ENCODE measurements at places on chromosomes 1 and 21.

- DNase-seq: no peak
Observed at GRCh38 chr1:229027622-229028182, 243.2 kb upstream of the RAB4A start.

GRCh38 chr1:158972841-158973240 lies 36.9 kb upstream of the IFI16 start:
- no peak for DNase-seq

DNA sequence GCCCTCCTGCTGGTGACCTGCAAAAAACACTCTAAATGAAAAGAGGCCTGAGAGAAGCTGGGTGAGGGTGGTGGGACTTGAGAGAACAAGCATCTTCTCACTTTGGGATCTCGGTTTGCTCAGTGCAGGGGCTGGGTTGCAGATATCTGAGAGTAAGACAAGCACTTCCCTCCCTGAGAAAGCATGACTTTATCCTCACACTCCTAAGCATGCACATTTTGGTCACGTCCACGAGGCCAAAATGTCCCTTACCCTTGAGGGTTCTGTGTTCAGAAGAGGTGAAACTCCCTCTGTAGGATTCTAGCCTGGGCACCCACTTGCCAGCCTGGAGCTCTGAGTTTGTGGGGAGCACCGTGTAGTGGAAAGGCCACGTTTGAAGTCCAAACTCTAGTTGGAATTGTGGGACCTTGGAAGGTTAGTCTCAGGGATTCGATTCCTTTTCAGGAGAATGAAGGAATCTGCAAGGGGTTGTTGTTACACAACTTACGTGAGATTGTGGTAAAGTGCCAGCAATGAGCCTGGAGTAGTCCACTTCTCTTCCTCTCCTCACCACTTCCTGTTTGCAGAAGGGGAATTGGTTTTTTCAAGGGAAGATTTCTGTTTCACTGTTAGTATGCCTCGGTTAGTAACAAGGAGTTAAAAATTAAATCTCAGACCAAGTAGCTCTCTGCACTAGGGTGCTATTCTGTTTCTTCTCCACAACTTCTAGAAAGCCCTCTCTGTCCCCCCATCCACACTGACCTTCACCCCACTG lies 3.0 kb downstream of the FCAMR start:
- no peak for DNase-seq

DNA sequence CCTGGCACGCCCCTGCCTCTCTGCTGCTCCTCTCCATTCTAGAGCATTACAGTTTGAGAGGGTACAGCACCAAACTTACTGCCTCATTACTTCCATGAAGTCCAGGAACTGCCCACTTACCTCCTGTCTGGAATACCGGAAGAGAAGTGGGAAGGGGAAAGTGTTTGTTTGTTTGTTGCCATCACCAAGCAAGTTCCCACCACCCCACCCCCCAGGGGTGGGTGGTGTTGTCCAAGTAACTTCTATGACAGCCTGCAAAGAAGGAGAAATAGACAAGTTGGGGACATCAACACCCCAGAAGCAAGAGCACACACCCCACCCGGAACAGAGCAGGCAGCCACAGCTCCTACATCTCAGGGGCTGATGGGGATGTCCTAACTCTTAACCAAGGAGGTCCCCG lies 18.0 kb downstream of the OPTC start:
- no peak for DNase-seq

GRCh38 chr1:19577561-19577960 lies 66.5 kb upstream of the NBL1 start:
- no peak for DNase-seq

DNA sequence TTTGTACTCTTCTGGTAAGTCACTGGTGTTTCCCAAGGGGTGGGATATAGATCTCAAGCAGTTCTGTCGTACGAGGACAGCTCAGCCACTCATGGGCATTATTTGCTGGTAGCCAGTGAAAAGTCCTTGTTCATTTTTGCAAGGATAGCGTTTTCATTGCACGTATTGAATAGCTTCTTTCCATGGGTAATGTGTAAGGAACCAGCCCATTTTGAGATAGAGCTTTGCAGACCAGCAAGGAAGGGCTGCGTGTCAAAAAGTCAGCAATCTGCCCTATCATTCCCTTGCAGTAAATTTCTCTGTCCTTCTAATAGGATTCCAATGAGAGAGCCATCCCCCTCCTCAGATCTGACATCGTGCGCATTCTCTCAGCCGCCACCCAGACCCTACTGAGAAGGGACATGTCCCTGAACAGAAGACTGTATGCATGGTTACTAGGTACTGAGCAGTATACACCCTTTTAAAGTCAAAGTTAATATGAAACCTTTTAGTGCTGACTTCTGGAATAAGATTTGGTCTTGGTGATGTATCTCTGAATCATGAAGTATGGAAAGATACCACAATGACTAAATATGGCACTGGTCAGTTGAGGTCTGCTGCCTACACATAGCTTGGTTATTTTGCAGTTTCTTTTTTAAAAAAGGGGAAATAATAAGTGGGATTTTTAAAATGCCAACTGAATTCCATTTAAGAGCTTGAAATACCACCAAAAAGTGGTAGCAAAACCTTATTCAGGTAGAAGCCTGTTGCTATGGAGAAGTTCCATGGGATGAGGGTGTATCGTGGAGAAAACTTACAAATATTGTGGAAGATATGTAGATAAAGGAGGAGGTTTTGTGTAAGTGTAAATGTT lies 55.3 kb downstream of the DOP1B start:
- peak; percentile 82 for DNase-seq

DNA sequence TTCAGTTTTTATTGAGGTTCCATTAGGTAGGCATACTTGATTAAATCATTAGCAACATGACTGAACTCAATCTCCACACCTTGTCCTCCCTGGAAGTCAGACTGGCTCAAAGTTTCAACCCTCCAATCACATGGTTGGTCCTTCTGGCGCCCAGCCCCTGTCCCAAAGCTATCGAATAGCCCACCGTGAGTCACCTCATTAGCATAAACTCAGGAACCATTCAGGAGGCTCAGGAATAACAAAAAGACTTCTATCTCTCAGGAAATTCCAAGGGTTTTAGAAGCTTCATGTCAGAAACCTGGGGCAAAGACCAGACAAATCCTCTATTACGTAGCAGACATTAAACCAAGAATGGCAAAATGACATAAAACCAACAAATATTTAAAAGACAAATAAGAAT lies 78.6 kb downstream of the RGS2 start:
- DNase-seq: no peak

DNA sequence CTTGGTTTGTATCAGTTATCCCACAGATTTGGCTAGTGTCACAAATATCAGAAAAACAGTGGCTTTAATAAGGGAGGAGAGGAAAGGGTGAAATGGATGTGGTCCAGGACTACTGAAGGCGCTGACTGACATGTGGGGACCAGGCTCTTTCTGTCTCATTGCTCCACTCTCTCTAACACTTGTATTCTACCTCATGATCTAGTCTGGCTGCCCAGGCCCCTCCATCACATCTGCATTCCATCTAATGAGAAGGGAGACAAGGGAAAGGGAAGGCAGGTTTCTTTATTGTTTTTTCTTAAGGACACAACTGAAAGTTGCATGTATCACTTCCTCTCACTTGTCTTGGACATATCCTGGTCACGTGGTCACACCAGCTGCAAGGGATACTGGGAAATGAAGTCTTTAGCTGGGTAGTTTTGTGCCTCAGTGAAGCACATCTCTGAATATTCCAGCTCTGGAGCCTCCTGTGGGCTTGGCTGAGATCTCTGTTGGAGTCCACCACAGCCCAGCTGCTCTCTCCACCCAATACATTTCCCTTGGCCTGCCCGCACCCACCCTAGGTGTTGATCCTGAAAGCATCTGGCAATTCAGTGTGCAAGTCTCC lies 42.0 kb upstream of the PADI2 start:
- no peak for DNase-seq

- peak; percentile 46 for DNase-seq
Observed at GRCh38 chr1:109793486-109794318, 30.0 kb upstream of the EPS8L3 start.

- peak; percentile 86 for DNase-seq
Observed at GRCh38 chr1:110003747-110004428, 19.3 kb downstream of the AHCYL1 start.

- DNase-seq: no peak
Observed at GRCh38 chr1:22184892-22185612, 42.2 kb upstream of the WNT4 start.

- peak; percentile 9 for DNase-seq
Observed at GRCh38 chr1:216902669-216903381, 179.6 kb upstream of the ESRRG start.

DNA sequence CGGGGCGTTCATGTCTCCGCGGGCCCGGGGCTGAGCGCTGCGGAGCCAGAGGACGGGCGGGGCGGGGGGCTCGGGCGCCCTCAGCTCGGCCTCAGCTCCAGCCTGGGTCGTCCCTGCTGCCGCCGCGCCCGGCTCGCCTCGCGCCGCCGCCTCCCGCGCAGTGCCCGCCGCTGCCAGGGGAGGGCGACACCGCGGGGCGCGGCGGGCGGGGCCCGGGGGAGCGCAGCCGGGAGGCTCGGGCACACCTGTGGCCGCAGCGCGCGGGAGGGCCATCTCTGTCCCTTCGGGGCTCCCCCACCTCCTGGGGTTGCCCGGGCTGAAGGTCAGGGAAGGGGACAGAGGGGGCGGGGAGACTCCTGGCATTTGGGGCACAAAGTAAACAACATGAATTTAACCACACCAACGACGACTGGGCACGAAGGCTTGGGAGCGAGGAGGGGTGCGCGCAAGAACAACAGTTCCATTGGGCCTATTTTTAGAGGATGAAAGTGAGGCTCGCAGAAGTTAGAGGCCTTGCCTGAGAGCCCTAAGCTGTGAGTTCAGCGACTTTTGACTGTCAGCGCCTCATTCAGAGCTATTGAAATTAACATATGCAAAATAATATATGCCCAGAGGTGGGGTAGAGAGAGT lies at the start of gene FAM131C:
FAM131C (minus strand) TSS at position 162 of the 630 bp plus-strand sequence. CDS start 209 bp downstream, outside the sequence.
- peak; percentile 88 for DNase-seq

- DNase-seq: no peak
Observed at GRCh38 chr1:58089898-58090534, 456.5 kb downstream of the OMA1 start.

DNA sequence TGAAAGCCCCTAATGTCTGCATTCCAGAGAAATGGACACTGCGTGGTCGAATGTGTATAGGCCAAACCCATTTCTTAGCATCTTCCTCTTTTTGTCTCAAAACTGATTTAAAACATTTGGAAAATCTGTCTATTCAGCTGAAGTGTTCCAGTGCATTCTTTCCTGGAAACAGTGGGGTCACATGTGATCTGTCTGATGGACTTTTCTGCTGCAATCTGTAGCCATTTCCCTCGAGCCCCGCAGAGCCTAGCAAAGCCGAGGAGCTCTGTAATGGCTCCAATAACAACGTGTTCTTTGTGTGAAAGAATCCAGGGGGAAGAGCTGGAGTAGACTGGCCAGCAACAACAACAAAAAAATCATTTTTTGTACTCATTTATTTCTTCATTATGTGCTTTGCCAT lies 329.3 kb downstream of the BARHL2 start:
- DNase-seq: no peak

- DNase-seq: no peak
Observed at GRCh38 chr1:14887764-14888350, 265.7 kb upstream of the TMEM51 start.

DNA sequence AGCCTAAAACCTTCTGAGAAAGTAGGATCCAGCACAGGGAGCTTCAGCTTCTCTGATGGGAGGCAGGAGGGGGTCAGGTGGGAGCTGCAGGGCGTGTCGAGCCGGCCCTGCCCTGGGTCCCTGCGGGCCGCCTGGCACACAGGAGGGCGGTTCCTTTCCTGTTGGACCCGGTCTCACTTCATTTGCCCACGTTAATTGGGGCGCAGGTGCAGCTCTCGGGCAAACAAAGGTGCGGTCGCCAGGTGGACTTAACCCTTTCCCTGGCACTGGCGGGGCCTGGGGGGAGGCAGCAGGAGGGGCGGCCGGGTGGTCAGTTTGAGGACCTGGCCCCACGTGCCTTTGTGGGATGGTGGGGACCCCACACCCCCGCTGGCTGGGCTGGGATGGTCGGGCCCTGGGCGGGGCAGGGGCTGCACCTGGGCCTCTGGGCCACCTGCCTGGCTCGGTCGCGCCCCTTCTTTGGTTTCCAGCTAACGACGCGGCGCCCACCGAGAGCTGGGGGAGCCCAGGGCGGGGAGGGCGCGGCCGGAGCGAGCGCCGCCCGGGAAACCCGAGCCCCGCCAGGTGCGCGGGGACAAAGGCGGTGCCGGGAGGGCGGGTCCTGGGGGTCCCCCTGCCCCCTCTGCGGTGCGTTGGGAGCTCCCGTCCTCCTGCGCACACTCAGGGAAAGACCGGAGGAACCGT lies 20.8 kb upstream of the C1orf159 start:
- no peak for DNase-seq

- DNase-seq: no peak
Observed at GRCh38 chr1:12499539-12500240, 118.3 kb downstream of the DHRS3 start.

- DNase-seq: peak; percentile 43
Observed at GRCh38 chr1:88867743-88868521, 23.4 kb downstream of the GTF2B start.

DNA sequence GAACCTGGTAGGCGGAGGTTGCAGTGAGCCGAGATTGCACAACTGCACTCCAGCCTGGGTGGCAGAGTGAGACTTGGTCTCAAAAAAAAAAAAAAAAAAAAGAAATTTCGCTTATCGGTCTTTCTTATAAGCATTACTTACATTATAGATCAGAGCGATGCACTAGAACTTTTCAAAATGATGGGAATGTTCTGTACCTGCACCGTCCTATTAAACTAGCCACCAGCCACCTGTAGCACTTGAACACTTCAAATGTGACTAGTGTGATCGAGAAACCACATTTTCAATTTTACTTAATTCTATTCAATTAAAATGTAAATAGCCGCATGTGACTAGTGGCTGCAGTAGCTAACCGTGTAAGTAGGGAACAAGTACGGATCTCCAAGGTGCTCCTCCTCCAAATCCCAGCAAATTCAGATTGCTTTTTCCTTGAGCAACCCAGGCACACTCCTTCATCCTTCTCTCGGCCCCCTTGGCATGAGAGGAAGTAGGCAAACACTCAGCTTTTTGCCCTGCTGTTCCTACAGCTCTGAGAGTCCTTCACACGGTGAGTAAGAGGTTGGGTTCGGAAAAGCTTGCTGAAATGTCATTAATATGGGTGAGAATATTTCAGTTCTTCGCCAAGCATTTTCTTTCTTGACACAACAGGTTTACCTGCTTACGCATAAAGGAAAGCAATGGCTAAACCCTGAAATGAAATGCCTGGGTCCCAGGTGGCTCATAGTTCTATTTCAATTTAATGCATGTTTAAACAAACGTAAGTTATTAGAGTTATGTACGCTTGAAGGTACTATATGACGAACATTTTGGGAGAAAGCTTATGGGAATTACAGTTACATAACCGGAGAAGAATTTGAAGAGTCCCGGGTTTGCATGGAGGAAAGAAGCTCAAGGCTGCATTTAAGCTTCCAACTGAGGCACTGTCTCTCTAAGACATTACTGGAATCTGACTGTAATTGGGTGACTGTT lies 69.5 kb upstream of the HUNK start:
- no peak for DNase-seq

GRCh38 chr21:42974832-42975820 lies 764 bp downstream of the PKNOX1 start:
- peak; percentile 90 for DNase-seq

- DNase-seq: no peak
Observed at GRCh38 chr21:44949161-44949778, 9.4 kb downstream of the SLX9 start.

Data from AG08396 (cell line).